Progenitor cell of endocrine pancreas (in vitro differentiated cells): ENCODE measurements at places on chromosomes 7 and 10.

GRCh38 chr7:33107136-33108066, 1.8 kb downstream of the RP9 start:
- peak overlapping the region; percentile 97 for H3K27ac ChIP-seq
- H3K4me1 ChIP-seq: peaks cover 31% of the 10 kb centered on the region
- no peak for DNase-seq
- H3K36me3 ChIP-seq: peaks cover 4% of the 10 kb centered on the region

DNA sequence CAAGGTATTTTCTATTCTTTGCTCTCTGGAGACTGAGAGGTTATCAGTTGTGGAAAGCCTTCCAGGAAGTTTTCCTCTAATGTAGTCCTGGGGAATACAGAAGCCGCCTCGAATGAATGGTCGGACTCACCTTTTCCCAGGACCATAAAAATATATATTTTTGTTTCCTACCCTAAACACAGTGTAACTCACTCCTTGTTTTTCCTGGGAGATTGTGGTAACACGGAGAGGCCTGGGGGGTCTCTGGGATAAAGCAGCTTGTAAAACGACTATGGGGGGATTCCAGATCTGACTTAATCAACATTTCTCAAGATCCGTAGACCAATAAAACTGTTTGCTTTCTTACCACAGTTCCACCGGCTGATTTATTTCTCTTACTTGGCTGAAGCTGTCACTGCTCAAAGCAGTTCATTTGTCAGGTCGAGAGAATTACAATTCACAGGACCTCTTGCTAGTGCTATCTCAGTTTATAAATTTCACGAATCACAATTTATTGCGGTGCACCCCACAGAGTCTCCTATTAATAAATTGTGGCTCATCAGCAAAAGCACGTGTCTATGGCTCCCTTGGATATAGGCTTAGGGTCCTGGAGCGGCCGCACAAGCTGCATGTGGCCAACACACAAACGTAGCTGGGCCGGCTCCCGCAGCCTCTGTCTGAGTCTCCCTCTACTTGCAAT, 176.3 kb upstream of the BMPER start:
- no peak for DNase-seq
- H3K36me3 ChIP-seq: no peaks in the 10 kb centered on the region
- H3K27ac ChIP-seq: no peak overlapping the region
- H3K4me3 ChIP-seq: peak overlapping the region; percentile 6
- peaks cover 34% of the 10 kb centered on the region for H3K4me1 ChIP-seq

DNA sequence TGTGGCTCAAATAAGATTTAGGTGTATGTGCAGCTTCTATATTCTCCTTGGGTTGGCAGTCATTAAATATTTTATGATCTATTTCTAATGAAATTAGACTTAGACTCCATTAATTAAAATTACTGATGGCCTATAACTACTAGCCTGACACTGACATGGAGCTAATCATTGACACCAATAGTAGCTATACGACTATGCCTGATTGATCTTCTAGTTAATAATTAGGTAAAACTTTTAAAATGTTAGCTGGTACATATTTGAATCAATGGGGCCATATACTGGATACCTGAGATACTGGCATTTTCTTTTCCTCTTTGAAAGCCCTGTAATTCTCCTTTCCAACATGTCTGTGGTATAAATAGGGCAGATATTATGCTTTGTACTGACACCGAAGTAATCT, 14.4 kb downstream of the WEE2 start:
- no peaks in the 10 kb centered on the region for H3K36me3 ChIP-seq
- peaks cover 12% of the 10 kb centered on the region for H3K4me1 ChIP-seq
- no peak overlapping the region for H3K4me3 ChIP-seq
- no peaks in the 10 kb centered on the region for H3K27me3 ChIP-seq
- no peak for DNase-seq
- H3K27ac ChIP-seq: no peak overlapping the region

GRCh38 chr7:131845573-131846314, 289.3 kb upstream of the PODXL start:
- DNase-seq: no peak
- no peaks in the 10 kb centered on the region for H3K36me3 ChIP-seq
- peaks cover 3% of the 10 kb centered on the region for H3K4me1 ChIP-seq
- peaks cover 11% of the 10 kb centered on the region for H3K27me3 ChIP-seq
- no peak overlapping the region for H3K27ac ChIP-seq

GRCh38 chr10:47296156-47296894, 3.7 kb upstream of the GDF10 start:
- no peak overlapping the region for H3K4me3 ChIP-seq
- peaks cover 2% of the 10 kb centered on the region for H3K4me1 ChIP-seq
- DNase-seq: no peak
- H3K27me3 ChIP-seq: peaks cover 87% of the 10 kb centered on the region
- no peaks in the 10 kb centered on the region for H3K36me3 ChIP-seq

GRCh38 chr10:71675295-71675970, 44.1 kb downstream of the C10orf105 start:
- no peak for DNase-seq
- H3K4me3 ChIP-seq: no peak overlapping the region
- no peaks in the 10 kb centered on the region for H3K4me1 ChIP-seq
- H3K36me3 ChIP-seq: no peaks in the 10 kb centered on the region

GRCh38 chr10:121772884-121773283, 154.9 kb downstream of the ATE1 start:
- H3K27me3 ChIP-seq: no peaks in the 10 kb centered on the region
- no peak overlapping the region for H3K4me3 ChIP-seq
- H3K27ac ChIP-seq: no peak overlapping the region

GRCh38 chr10:122655524-122656307, 43.9 kb downstream of the C10orf120 start:
- no peaks in the 10 kb centered on the region for H3K4me1 ChIP-seq
- H3K4me3 ChIP-seq: no peak overlapping the region
- H3K27ac ChIP-seq: no peak overlapping the region
- no peak for DNase-seq
- H3K36me3 ChIP-seq: no peaks in the 10 kb centered on the region
- peaks cover 75% of the 10 kb centered on the region for H3K27me3 ChIP-seq

DNA sequence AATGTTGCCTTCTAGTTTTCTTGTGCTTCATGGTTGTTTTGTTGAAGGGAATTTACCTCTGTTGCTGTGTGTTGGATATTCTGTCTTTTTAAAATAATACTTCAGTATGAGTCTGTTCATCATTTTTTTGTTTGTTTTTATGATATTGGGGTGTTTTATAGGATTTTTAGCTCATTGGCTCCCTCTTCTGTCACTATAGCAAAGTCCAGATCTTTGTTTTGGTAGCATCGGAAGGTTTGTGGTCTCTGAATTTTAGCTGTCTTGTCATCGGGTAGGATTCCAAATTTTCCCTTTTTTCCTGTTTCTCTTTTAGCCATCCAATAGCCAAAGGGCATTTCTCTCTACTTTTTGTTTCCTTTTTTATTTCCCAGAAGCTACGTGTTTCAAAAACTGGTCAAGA, 91.4 kb downstream of the EXOC4 start:
- peaks cover 39% of the 10 kb centered on the region for H3K36me3 ChIP-seq
- H3K4me3 ChIP-seq: no peak overlapping the region
- peaks cover 18% of the 10 kb centered on the region for H3K4me1 ChIP-seq
- DNase-seq: no peak

- no peak for DNase-seq
- H3K4me1 ChIP-seq: peaks cover 26% of the 10 kb centered on the region
These were observed 2.0 kb downstream of the BAG3 start for GRCh38 chr10:119653209-119653608.

- H3K4me3 ChIP-seq: no peak overlapping the region
- DNase-seq: no peak
- peaks cover 5% of the 10 kb centered on the region for H3K36me3 ChIP-seq
- H3K27me3 ChIP-seq: no peaks in the 10 kb centered on the region
- H3K4me1 ChIP-seq: peaks cover 5% of the 10 kb centered on the region
These were observed 6.9 kb downstream of the MYOF start for GRCh38 chr10:93475227-93475626.
